NCI-H187 (cell line): ENCODE measurements at places on chromosomes 5 and 9.

- DNase-seq: no peak
These were observed 18.4 kb downstream of the FNBP1 start for GRCh38 chr9:130024597-130024994.

DNA sequence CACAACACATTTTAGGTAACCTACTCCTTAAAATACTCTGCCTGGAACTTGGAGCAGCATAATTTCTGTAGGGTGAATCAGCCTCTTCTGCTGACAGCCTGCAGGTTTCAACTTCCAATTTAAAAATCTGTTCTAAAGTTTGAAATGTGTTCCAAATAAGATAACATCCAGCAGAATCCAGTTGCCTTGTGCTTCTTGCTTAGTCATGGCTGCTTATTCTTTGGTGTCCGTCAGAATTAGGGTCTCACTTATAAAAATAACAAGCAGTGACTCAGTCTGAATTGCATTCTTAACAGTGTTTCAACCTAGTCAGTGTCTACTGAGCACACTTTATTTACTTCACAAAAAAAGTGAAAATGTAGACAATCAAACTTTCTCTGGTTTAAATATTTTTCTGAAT lies 3.7 kb downstream of the CDH6 start:
- DNase-seq: no peak

DNA sequence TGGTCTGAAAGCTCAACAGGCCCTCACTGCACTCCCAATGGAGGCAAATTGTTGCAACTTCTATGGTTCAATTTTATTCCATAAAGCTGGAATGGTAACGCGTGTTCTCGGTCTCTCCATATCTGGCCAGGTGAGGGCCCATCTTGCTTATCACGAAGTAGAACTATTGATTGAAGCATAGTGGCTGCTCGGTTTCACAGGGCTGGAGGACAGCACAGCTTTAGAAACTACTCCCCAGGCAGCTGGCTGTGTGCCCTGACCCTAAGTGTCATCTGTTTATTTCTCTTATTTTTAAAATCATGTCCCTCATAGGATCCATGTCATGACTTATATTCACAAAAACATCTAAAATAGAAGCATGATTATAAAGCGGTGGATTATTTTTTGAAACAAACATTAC lies 223.4 kb downstream of the NPR3 start:
- DNase-seq: no peak

DNA sequence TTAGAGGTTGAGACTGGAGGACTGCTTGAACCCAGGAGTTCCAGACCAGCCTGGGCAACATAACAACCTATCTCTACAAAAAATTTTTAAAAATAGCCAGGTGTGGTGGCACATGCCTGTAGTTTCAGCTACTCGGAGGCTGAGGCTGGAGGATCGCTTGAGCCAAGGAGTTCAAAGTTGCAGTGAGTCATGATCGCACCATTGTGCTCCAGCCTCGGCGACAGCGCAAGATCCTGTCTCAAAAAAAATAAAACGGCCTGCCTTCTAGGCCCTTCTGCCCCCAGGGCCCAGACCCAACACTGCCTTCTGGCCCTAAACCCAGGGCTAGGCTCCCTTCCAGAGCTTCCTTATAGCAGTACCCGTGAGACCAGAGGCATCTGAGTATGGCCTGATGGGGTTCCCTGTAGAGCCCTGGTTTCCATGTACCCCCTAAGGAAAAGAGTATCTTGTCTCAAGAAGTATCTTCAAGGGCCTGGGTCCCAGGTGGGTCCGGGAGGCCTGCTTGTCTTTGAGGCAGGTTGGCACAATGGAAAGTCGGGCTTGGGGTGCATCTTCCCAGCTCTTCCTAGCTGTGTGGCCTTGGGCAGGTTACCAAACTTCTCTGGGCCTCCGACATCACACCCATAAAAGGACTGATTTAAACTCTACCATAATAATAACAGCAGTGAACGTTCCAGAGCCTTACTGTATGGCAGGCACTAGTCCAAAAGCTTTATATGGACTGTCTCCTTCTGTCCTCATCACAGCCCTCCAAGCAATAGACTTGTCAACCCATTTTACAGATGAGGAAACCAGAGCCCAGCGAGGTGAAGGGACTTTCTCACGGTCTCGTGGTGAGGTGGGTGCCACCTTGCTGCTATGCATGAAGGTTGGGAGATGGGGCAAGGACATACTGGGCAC lies 9.6 kb downstream of the LRRC8A start:
- no peak for DNase-seq

- DNase-seq: no peak
These were observed 18.6 kb upstream of the TJP2 start for GRCh38 chr9:69155341-69156030.

- no peak for DNase-seq
These were observed 4.1 kb upstream of the UBAC1 start for GRCh38 chr9:135965124-135965756.

- DNase-seq: no peak
These were observed 31.4 kb upstream of the PSD2 start for GRCh38 chr5:139763930-139764791.

GRCh38 chr5:58060996-58061395 lies 398.9 kb downstream of the PLK2 start:
- DNase-seq: no peak

DNA sequence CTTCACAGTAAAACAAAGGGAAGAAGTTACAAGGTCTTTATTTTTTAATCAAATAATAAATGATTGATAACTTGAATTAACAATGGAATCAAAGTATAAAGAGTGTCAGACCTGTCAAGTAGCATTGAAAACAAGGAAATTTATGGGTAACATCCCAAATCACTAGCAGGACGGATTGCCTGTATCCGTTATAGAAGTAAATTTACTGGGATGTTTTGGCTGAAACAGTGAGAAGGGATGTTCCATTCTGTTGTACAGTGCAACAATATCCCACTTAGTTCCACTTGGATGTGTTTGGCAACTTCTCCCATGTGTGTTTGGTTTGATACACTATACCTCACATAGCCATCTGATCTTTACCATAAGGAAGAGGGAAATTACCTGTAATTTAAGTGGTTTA lies 421.0 kb upstream of the CHD1 start:
- DNase-seq: no peak

DNA sequence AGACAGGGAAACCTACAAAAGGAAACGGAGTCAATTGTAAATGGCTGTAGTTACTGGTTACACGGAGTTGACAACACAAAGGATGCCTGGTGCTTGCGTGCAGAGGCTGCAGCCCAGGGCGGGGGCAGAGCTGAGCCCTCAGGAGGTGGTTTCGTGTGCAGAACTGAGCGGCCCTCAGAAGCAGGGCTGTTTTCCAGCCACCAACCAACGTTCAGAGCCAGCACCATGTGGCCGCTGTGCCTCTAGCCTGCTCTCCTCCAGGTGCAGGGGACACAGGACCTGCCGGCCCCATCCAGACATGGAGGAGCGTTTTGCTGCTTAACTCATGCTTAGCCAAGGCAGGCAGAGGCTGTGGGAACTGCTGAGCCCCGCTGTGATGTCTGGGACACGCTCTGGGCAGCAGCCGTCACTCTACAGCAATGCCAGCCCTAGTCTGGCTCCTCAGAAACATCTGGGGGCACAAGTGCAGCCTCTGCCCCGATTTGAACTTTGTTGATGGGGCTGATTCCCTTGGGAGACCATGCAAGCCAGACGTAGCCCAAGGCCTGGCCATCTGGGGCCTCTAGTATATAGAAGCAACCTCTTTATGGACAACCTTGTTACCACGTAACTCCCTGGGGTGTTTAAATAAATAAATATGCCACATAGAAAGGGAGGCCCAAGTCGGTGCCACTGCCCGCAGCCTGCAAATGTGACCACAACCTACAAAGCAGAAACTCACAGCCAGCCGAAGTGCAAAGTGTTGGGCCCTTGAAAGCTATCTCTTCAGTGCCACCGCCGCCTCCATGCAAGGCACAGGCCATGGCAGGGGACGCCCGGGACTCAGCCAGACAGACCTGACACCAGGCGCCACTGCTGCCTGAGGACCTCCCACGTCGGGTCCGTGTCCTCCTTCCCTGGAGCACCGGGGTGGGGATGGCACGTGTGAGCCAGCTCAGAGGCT lies 42.1 kb downstream of the NKD2 start:
- peak; percentile 68 for DNase-seq
